Fibroblast of the conjunctiva (primary cell): ENCODE measurements at places on chromosomes 7 and 10.

DNA sequence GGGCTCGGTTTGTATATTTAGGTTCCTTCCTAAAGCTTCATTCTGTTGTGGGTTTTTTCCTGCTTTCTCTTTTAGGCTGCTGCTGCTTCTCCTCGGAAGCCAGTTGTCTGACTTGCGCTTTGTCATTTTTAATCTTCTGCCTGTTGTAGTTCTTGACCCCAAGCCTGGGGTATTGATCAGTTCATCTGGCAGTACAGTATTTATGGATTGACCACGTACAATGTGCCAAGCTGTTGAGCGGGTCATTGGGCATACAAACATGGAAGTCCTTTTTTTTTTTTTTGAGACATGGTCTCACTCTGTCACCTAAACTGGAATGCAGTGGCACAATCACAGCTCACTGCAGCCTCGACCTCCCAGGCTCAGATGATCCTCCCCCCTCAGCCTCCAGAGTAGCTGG, 4.3 kb downstream of the PROSER2 start:
- DNase-seq: no peak

- no peak for DNase-seq
Observed at GRCh38 chr7:42722716-42723115, 189.2 kb downstream of the C7orf25 start.

GRCh38 chr10:123930340-123931001, 38.9 kb upstream of the CPXM2 start:
- DNase-seq: peak; percentile 52

GRCh38 chr7:138842111-138842510, 44.1 kb upstream of the ATP6V0A4 start:
- DNase-seq: peak; percentile 4

GRCh38 chr7:300048-300447, 10.1 kb downstream of the FOXL3 start:
- DNase-seq: no peak
